A673 (cell line): ENCODE measurements at places on chromosomes 16 and 17.
A peak's percentile ranks its signal among the peaks of the same experiment; 100 is the strongest.

GRCh38 chr16:88911136-88911945 lies 44.9 kb upstream of the PABPN1L start:
- peaks cover 8% of the 10 kb centered on the region for H3K4me1 ChIP-seq
- DNase-seq: no peak
- H3K4me3 ChIP-seq: no peak overlapping the region
- H3K27ac ChIP-seq: no peak overlapping the region

DNA sequence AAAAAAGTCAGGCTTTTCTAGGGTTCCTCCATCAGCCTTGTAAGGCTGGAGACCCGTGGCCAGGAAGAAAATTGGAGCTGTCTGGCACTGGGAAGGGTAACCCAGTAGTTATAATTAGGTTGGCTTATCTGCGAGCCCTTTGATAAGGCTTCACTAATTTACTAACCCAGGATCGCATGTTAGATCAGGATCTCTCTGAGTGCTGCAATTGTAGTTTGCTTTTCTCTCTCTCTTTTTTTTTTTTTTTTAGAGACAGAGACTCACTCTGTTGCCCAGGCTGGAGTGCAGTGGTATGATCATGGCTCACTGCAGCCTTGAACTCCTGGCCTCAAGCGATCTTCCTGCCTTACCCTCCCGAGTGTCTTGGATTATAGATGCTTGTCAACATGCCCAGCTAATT lies 17.0 kb downstream of the ABCC1 start:
- no peaks in the 10 kb centered on the region for H3K36me3 ChIP-seq
- H3K4me1 ChIP-seq: no peaks in the 10 kb centered on the region

GRCh38 chr17:48596735-48597527 lies 3.4 kb upstream of the HOXB5 start:
- H3K27me3 ChIP-seq: no peaks in the 10 kb centered on the region
- peak overlapping the region; percentile 41 for H3K27ac ChIP-seq
- H3K36me3 ChIP-seq: peaks cover 9% of the 10 kb centered on the region
- no peak for DNase-seq
- peaks cover 43% of the 10 kb centered on the region for H3K4me1 ChIP-seq

GRCh38 chr17:42681976-42682721 lies at the start of gene CNTNAP1:
Gene CNTNAP1, plus strand, starts transcription at chr17:42682531. Its CDS starts 299 bp downstream, at chr17:42682830.
- H3K4me1 ChIP-seq: peaks cover 22% of the 10 kb centered on the region
- peak; percentile 66 for DNase-seq
- H3K36me3 ChIP-seq: no peaks in the 10 kb centered on the region
- H3K4me3 ChIP-seq: peak within 1 kb of the TSS; percentile 52

DNA sequence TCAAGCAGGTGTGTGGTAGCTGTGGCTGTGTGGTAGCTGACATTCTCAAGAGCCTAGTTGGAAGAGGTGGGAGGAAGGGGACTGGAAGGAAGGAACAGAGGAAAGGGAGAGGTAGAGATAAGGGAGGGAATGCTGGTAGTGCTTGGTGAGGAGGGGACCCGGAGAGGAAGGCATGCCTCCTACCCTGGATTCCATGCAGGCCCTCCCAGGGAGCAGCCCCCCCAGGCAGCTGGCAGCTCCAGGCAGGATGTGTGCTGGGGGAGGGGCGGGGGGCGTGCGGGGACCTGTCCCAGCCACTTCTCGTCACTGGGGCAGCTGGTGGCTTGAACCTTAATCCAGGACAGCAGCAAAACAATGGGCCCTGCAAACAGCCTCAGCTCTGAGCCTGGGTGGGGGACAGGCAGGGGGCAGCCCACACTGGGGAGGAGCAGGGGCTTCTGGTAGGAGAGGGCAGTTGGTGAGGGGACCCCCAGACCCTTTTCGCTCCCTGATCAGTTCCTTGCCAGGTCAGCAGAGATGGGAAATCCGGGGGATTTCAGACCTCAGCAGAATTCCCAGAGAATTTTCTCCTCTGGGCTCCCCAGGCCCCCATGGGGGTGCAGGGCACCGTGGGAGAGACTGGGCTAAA lies 27.1 kb downstream of the ARHGAP23 start:
- no peak overlapping the region for H3K4me3 ChIP-seq
- H3K27me3 ChIP-seq: no peaks in the 10 kb centered on the region
- H3K27ac ChIP-seq: no peak overlapping the region
- no peaks in the 10 kb centered on the region for H3K36me3 ChIP-seq
- peaks cover 32% of the 10 kb centered on the region for H3K4me1 ChIP-seq

DNA sequence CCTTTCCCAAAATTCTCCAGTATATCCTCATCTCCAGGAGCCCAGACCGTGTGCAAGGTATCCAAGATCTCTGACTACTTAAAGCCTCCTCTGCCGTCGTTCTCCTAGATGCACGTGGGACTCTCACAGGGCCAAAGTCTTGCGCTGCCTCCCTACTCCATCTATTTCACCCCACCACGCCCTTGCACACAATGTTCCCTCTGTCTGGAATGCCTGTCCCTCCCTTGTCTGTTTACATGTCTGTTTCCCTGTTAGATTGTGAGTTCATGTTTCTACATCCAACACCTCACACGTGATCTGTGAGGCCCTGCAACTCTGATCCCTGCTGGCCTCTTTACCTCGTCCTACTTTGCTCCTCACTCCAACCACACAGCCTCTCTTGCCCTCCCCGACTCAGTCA lies 4.9 kb upstream of the FZD2 start:
- H3K27me3 ChIP-seq: no peaks in the 10 kb centered on the region
- H3K4me1 ChIP-seq: peaks cover 24% of the 10 kb centered on the region
- no peak for DNase-seq
- no peaks in the 10 kb centered on the region for H3K36me3 ChIP-seq
- H3K4me3 ChIP-seq: no peak overlapping the region

DNA sequence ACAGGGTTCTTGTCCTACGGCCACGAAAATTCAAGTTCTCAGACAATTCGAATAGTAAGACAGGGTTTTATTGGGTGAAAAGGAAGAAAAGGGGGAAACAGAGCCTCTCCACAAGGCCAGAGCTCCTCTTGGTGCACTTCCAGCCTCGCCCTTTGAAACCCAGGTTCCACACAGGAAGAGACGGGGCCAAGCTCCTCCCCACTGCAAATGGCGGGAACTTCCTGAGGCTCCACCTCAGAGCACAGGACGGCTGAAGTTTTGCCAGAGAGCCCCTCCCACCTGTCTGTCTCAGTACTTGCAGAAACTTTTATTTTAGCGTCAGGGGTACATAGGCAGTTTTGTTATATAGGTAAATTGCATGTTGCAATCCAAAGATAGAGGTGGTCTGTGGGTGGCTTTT lies 165.7 kb upstream of the CDH8 start:
- no peak overlapping the region for H3K4me3 ChIP-seq
- no peaks in the 10 kb centered on the region for H3K4me1 ChIP-seq
- H3K27me3 ChIP-seq: no peaks in the 10 kb centered on the region
- no peak overlapping the region for H3K27ac ChIP-seq

DNA sequence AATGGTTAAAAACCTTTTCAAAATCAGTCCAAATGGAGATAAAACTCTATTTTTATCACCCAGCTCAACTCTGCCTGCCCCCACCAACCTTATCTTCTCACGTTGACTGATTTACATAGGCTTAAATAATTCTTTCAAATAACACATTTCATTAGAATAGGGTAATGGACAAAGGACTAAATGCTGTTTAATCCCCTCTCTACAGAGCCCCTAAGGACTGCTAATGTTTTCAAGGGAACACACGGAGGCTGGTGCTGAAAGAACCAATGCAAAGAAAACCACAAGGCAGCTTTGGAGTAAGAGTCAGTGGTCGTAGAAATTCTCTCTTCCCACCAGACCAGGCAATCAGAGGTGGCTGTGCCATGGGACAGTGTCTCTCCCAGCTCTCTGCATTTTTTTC lies 445.7 kb upstream of the MAF start:
- no peaks in the 10 kb centered on the region for H3K36me3 ChIP-seq
- DNase-seq: no peak
- no peaks in the 10 kb centered on the region for H3K4me1 ChIP-seq
- no peaks in the 10 kb centered on the region for H3K27me3 ChIP-seq
- H3K4me3 ChIP-seq: no peak overlapping the region

DNA sequence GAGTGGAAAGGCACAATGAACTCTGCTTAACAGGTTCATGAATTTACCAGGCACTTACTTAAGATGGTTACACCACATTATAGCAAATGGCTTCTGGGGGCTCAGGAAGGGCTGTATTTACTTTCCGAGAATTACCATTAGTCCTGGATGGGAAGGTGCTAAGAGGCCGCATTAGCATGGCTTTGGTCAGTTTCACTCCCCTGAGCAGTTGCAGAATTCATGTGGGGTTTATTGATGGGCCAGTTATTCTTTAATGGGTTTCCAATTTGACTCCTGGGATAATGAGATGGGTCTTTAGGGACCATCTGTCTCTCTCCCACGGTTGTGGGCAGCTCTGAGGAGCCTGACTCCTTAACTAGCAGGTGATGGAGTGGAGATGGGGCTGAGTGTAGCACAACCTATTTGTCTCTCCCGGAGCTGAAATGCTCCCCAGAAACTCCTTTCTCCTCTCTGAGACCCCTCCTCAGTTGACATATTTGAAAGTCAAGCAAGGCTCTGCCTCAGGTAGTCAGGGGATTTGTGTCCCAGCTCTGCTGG lies 652.5 kb downstream of the HS3ST4 start:
- DNase-seq: no peak
- H3K4me3 ChIP-seq: no peak overlapping the region
- no peaks in the 10 kb centered on the region for H3K36me3 ChIP-seq
- no peaks in the 10 kb centered on the region for H3K4me1 ChIP-seq
- H3K27me3 ChIP-seq: peaks cover 6% of the 10 kb centered on the region

DNA sequence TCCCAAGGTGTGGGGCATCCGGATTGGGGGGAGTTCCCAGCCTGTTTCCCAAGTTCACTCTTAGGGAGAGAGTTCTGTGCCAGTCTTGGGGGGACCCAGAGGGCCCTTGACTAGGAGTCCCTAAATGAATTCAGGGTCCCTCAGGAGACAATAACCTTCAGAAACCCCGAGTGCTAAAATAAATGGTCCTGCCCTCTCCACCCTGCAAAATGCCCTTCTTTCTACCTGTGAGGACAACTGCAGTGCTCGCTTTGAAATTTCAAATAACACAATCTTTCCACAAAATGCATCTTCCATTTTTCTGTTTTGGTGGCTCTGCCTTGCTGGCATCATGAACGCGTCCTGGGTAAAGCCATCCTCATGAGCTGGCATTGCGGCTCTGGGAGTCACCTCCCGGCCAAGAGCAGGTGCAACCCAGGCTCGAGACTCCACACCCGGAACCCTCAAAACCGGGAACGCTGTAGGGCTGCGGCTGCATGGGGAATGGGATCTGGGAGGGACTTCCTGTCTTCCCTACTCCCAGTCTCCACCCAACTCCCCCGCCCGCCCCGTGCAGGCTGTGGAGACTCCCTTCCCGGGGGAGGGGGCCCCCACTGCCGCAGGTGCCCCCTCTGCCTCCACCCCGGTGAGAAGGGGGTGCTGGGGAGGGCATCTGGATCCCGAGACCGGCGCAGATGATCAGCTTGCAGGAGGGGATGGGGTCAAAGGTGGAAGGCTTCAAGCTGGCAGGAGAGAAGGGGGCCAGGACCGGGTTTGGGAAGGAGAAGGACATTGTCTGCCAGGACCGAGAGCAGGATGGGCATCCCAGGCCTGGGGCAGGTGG lies at the start of gene ZNF205:
Gene ZNF205 (plus strand): TSS at position 529 of the 823 bp plus-strand sequence. CDS start 845 bp downstream, outside the sequence.
- peaks cover 20% of the 10 kb centered on the region for H3K4me1 ChIP-seq
- H3K27ac ChIP-seq: peak within 1 kb of the TSS; percentile 70
- DNase-seq: peak; percentile 89
- no peaks in the 10 kb centered on the region for H3K27me3 ChIP-seq
- peak within 1 kb of the TSS; percentile 99 for H3K4me3 ChIP-seq

DNA sequence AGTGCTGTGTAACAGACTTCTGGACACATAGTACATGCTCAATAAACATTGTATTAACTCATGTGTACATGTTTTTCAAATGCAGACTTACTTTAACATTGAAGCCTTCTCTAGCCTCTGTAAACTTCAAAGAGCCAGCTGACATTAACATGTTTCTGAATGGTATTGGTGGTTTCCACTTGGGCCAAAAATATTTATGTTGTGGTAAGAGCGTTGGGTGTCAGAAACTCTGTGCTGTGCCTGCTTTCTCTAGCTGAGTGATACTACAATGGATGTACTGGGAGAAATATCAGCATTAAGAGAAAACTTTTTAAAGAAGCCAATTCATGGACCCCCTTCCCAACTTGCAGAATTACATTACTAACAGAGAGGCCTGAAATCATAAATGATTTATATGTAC lies 1951.7 kb downstream of the TP53TG3F start:
- no peak for DNase-seq
- H3K27me3 ChIP-seq: no peaks in the 10 kb centered on the region
- H3K4me3 ChIP-seq: no peak overlapping the region
- no peaks in the 10 kb centered on the region for H3K4me1 ChIP-seq
- H3K36me3 ChIP-seq: no peaks in the 10 kb centered on the region
- H3K27ac ChIP-seq: no peak overlapping the region

- H3K4me1 ChIP-seq: no peaks in the 10 kb centered on the region
- H3K36me3 ChIP-seq: no peaks in the 10 kb centered on the region
- H3K27me3 ChIP-seq: peaks cover 57% of the 10 kb centered on the region
- no peak overlapping the region for H3K4me3 ChIP-seq
- peak; percentile 59 for DNase-seq
These were observed 24.3 kb upstream of the TMEM220 start for GRCh38 chr17:10754109-10754508.
